ENCODE measurements at places on chromosomes 5 and 9. TPM values are rescaled to one million over a fixed set of nuclear protein-coding genes. Genes with fewer than 3 reads are reported as not detected.

The TRAF1 gene
- total RNA-seq = 16.7 TPM

The C5orf52 gene
- total RNA-seq = not detected

The RAI14 gene
- 134 TPM for total RNA-seq

The TLX3 gene
- not detected for total RNA-seq

The ZNG1A gene
- 4.7 TPM for total RNA-seq

All from ascending aorta (tissue), 2 donors.